ENCODE measurements at places on chromosomes 5 and 9.
A peak's percentile ranks its signal among the peaks of the same experiment; 100 is the strongest.

DNA sequence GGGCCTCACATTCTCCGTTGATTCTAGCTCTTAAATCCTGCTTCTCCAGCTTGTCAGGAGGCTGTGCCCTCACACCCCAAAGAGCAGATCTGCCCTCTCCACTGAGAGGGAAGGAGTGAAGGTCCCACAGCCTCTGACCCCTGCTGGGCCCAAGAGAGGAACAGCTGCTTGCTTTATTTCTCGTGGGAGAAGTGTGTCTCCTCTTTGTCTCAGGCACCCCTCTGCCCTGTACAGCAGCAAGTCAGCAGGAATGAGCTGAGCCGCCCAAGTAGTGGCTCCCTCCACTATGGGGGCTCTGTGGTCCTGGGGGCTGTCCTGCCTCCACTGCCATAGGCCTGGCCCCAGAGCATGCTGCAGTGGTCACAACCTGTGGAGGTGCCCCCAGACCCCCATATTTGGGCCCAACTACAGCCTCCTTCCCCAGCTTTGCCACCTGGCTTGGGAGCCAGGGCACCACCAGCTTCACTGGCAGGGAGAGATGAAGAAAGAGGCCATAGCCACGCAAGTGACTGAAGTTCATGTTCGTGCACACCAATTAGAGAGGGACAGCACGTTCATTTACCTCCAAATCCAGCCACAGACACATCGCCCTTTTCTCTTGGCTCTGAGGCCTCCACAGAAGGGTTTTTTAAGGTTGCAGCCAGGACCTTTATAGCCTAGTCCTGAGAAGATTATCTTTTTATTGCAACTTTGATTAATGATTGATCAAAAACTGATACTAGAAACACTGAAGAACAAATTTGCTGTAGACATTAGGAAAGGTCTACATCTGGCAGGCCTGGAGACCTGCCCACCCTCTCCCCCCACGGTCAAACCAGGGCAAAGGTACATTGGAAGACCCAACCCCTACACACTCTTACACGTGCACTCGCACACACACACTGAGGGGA, 27.5 kb downstream of the IRF1 start:
- DNase-seq, result no peak

- DNase-seq, result peak; percentile 91
Measured at GRCh38 chr9:135281791-135282737, 194.6 kb downstream of the OLFM1 start.

DNA sequence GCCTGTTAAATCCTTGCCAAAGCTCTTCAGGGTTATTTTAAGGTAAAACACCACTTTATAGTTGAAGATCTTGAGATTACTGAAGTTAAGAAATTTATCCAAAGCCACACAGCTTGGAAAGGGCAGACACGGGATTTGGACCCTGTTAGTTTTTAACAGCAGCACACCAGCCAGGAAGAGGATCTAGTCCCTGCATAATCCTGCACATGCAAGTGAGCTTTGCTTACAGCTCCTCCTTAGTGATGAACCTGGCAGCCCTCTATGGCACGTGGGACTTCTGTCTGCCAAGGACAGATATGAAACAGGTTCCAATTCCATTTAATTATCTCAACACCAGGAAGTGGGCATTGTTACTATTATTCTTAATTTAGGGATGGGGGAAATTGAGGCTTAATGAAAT, 108.7 kb downstream of the TRIM32 start:
- DNase-seq, result no peak

GRCh38 chr5:53974021-53974420, 336.4 kb downstream of the ARL15 start:
- no peak for DNase-seq

DNA sequence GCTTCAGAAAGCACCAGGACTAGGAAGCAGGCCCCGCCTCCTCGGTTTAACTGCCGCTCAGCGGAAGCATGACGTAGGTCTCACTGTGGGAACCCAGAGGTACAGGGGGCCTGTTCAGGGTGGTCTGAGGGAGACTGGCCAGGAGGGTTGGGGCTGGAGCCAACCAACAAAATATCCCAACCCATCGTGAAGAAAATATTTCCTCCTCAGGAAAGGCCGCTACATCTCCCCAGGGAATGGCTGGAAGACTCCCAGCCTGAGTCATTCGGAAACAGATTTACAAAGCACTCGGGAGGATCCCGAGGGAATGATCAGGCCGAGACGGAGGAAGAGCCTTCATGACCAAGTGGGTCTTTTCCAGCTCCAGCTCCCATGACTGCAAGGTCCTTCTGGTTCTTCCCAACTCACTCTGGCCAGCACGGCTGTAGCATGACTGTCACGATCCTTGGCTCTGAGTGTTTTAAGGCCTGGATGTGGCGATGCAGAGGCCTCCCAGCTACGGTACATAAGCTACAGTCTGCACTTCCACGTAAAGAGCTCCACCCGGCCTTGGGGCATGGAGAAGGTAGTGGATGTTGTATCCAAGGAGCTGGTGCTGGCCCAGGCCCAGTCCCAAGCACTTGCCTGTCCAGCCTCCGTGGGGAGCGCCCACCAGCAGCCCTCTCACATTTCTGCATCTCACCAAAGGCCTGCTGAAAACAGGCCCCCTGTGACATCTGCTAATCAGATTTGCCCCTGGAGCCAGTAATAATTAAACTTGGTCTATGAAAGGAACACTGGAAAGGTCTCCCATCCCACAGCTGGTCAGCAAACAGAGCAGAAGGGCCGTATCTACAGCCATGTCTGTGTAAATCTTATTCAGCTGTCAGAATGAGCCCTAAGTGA, 100.6 kb downstream of the LHFPL2 start:
- DNase-seq, result no peak
